Fibroblast of the aortic adventitia (primary cell): ENCODE measurements at places on chromosomes 6 and 20. TPM values are rescaled to one million over a fixed set of nuclear protein-coding genes. Genes with fewer than 3 reads are reported as not detected.

DNA sequence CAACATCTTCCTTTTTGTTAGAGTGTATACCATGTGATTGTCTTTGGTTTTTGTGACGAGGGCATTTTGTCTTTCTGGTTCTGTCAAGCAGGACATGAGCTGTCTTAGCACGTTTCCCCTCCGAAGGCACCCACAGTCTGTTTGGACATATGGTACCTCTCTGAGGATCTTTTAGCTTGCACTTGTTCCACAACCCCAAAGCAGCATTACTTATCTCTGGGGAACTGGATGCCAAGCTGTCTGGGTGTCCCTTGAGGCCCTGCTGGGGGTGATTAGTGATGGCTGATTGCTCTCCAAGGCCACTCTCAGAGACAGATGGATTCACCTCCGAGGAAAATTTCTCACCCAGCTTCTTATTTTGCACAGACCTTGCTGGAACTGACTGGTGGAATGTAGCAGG lies 445.0 kb upstream of the CHD6 start:
- DNase-seq, result no peak

HLA-DRA gene
- 0.45 TPM in 1 of 2 replicates, not detected in the other for total RNA-seq

DNA sequence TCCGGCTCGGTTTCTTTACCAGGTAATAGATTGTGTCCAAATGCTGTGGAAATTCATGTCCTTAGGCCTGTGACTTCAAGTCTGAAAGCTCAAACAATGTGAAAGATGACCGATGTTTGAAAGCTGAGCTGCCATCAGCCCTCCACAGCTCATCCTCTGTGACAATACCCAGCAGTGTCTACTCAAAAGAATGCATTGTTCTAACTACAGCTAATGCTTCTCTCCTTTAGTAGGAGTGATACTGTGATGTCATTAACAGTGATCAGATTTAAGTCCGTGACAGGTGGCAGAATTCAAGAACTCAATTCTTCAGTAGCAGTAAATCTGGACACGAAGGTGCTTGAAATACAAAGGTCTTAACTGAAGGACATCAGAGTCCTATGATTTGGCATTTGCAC lies 97.3 kb downstream of the RCAN2 start:
- no peak for DNase-seq

FOXS1 gene
- total RNA-seq, result 2.3 TPM in 1 of 2 replicates, not detected in the other
